T-helper 2 cell (primary cell): ENCODE measurements at places on chromosomes 13 and 19.
A peak's percentile ranks its signal among the peaks of the same experiment; 100 is the strongest.

- DNase-seq, result peak; percentile 4
Measured at GRCh38 chr19:58279042-58279924, 528 bp downstream of the ZNF8 start.

DNA sequence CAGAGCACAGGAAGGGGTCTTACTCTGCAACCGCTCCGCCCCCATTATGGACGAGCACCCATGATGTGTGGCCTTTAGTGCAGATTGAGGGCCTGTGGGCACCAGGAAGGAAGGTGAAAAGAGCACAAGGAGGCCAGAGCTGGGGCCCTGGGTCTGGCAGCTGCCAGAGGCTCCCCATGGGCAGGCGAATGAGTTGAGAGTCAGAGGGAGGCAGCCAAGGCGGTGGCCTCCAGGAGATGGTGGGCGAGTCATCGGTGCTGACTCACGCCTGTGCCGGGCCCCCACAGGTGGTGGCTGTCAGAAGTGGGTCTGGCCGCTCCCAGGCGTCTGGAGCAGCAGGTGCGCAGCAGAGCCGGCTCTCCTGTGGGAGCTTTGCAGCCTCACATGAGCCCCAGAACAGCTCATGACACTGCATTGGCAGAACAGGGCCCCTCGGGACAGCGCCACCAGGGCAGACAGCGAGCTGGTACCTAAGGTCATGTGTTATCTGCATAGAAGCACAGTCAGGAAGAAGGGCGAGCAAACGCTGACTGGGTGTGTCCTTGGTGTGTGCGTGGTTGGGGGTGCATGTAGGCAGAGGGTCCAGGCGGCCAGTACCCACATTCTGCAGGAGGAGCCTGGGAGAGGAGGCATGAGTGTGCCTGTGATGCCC is 68.8 kb downstream of the CHST8 start:
- DNase-seq, result no peak

GRCh38 chr19:3149526-3150505 is 14.0 kb downstream of the GNA15 start:
- no peak for DNase-seq

GRCh38 chr13:29568731-29569130 is 26.8 kb downstream of the SLC7A1 start:
- DNase-seq, result no peak
